ENCODE measurements at places on chromosomes 7 and 10.

- no peak for DNase-seq
These were observed 32.9 kb downstream of the HTRA1 start for GRCh38 chr10:122494173-122494820.

DNA sequence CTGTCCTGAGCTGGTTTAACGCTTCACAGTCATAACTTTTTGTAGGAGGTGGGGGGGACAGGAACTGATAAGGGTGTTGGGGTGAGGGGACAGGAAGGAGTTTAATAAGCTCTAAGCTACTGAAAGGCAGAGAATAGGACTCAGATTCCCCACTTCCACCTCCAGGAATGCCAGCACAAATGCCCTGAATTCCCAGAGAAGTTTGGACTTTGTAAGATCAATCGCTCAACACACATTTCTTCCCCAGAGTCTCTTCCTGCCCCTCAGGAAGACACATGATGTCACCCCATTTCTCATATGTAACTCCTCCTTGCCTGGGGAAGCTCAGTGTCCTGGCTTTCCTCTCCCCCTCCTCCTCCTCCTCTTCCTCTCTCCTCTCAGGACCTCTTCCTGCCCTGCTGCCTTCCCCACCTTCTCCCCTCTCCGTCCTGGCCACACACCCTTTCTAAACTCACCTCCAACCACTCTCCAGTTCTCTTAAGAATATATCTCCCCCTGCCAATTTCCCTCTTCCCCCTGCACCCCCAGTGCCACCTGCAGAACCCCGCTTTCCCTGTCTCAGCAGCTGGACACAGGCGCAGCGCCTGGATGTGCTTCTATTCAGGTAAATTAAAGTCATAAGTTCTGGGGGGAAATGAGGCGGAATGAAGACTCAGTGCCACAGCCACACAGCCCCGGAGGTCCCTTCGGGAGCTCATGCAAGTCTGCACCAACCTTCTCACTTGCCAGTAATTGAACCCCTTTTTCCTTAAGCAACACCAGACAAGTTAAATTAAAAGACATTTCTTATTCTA, 5.3 kb upstream of the LOXL4 start:
- DNase-seq, result peak; percentile 40

- DNase-seq, result peak; percentile 3
These were observed 74.3 kb downstream of the PLXNA4 start for GRCh38 chr7:132501956-132502355.

- no peak for DNase-seq
These were observed 352.8 kb upstream of the VSTM2A start for GRCh38 chr7:54189330-54189729.

GRCh38 chr10:86155054-86155921, 211.3 kb downstream of the GRID1 start:
- DNase-seq, result no peak

Measured in EH (cell line).